Stimulated activated CD4-positive, alpha-beta T cell treated with anti-CD3 and anti-CD28 coated beads, Interleukin-15, amount 100 ng/mL, for 48 hours (primary cell): ENCODE measurements at places on chromosomes 5 and 9.

DNA sequence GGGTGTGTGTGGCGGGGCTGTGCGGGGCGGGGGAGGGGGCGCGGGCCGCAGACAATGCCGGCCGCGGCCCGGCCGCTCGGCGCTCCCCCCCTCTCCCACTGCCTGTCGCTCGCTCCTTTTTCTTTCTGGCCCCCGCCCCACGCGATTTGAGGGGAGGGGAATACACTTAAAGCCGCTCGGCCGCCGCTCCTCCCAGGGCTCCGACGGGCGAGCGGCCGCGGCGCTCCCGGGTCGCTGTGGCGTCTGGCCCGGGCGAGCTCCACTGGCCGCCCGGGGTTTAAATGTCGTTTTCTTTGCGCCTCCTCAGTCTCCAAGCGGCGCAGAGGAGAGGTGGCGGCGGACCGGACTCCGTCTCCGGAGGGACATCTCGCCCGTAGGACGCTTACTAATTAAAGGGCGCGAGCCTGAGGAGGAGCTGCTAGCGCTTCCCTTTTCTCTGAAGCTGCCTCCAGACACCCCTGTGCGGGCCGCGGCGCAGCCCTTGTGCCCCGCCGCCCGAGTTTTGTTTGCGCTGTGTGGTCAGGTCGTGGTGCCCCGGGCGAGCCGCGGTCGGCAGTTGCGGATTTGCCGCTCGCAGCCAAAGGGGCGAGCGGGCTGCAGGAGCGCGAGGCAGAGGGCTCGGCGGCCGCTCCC lies 1.4 kb downstream of the ZSWIM6 start:
- DNase-seq: no peak

GRCh38 chr5:118371973-118372831 lies 616.1 kb downstream of the DTWD2 start:
- DNase-seq: no peak

GRCh38 chr5:143757116-143757515 lies 54.8 kb upstream of the HMHB1 start:
- DNase-seq: no peak

GRCh38 chr5:20683241-20683940 lies 695.4 kb upstream of the CDH18 start:
- no peak for DNase-seq

GRCh38 chr9:98428454-98428853 lies 173.0 kb upstream of the TBC1D2 start:
- no peak for DNase-seq

DNA sequence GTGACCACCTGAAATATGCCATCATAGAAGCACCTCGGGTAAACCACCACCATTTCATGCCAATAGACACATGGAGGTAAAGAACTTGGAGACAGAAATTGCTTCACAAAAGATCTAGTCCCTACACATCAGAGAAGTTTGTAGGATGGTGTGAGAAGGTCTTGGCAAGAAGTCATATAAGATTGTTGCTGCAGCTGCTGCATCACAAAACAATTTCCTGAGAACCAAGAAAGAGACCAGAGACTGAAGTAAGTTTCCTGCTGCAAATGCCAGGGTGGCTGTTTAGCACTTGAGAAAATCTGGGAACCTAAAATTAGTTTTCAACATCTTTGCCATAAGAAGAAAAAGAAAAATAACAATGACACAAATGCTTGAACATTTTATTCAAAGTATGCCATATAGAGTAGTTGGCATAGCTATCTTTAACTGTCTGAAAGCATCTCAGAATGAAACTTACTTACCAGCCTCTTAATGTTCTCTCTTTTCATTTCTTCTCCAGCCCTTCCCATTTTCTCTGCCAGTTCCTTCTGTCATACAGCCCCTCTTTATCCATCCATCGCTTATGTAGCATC lies 114.3 kb downstream of the KCTD16 start:
- DNase-seq: no peak

DNA sequence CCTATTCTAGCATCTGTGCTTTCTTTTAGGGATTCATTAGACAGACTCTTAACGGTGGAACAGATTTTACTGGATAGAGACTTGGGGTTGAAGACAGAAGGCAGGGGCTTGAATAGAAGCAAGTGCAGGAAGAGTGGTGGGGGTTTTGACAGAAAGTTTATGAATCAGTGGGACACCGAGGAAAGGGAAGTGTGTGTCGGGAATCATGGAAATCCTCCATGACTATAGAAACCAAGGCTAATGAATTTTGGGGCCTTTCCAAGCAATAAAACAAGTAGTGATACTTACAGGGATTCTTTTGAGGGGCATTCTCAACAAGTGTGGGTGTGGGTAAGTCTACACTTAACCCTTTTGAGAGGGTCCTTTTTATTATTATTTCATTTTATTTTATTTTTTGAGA lies 12.8 kb downstream of the BASP1 start:
- DNase-seq: no peak

- no peak for DNase-seq
Measured at GRCh38 chr9:122297512-122297911, 32.8 kb downstream of the MRRF start.

GRCh38 chr9:128208946-128209669 lies 5.9 kb downstream of the DNM1 start:
- no peak for DNase-seq

DNA sequence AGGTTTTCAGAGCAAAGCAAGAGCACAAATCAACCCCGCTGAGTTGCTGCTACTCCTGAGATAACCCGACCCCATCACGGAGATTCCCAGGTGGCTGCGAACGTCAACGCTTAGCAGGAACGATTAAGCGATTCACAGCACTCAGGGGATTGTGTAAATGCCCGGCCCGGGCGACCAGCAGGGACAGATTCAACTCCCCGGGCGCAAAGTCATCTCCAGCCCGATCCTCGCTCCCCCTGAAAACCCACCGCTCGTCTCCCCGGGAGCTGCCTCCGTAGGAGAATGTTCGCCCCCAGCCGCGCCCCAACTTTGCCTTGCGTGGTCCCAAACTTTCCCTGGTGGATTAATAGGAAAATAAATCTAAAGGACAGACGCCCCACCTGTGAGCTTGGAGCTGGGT lies 685 bp downstream of the SLC24A2 start:
- no peak for DNase-seq

GRCh38 chr5:126369995-126370731 lies 53.0 kb upstream of the GRAMD2B start:
- no peak for DNase-seq

DNA sequence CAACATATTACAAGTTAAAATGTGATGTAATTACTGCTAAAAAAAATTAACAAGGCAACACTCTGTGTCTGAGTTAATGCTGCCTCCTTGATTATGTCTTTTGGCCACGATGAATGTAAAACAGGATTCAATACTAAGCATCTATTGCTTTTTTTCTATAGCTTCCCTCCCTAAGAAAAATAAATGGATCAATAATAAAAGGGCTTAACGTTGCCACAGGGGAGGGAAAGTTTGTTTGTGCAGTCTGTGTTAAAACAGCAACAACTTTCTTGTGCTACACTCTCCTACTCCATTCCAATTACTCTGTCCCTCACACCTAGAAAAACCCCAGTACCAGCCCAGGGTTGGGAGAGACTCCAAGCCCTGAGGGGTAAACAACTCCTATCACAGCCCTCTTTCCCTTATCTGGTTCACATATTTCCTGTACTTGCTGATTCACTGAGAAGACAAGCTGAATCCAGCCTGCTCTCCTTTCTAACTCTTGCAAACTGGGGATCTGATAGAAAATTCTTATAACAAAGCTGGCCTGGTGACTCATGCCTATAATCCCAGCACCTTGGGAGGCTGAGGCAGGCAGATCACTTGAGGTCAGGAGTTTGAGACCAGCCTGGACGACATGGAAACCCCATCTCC lies 44.8 kb downstream of the PTPN3 start:
- no peak for DNase-seq

DNA sequence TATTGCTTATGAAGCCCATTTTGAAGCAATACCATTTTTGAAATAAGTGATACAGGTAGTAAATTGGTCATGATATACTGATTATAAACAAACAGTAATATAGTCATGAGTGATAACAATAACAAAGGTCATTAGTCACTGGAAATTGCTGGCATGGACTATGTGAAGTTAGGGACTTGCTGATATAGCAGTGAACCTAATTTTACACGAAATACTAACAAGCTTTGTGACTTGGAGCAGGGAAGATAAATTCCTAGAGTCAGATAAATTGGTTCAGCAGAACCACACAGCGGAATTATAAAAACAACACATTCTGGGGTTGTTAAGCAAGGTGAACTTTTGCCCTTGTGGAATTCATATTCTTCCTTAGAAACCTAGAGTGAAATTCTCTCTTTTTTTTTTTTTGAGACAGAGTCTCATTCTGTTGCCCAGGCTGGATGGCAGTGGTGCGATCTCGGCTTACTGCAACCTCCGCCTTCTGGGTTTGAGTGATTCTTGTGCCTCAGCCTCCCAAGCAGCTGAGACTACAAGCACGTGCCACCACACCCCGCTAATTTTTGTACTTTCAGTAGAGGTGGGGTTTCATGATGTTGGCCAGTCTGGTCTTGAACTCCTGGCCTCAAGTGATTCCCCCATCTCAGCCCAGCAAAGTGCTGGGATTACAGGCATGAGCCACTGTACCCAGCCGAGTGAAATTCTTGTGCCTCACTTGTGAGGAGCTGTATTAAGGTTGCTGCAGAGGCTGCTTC lies 6.0 kb downstream of the UGCG start:
- no peak for DNase-seq

DNA sequence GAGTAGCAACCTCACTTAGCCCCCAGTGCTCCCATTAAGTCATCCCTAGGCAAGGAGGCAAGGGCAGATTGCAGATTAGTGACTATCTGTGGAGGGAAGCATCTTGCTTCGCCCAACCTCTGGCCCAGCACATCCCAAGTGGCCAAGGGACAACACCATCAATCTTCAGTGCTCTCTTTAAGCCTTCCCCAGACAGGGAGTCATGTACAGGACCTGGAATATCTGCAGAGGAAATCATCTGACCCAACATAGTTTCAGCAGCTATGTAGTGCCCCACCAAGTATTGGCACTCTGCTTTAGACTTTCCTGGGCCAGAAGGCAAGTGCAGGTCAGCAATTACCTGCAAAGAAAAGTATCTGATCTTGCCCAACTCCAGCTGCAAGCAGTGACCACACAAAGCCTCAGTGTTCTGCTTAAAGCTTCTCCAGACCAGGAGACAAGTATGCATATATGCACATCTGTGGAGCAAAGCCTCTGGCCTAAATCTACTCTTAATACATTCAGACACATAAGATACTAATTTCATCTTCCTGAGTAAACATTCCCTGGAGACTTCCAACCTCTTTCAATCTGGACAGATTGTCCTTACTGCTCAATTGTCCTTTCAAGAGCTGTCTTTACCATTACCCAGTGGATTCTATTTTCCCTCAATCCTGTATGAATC lies 224.8 kb upstream of the VLDLR start:
- DNase-seq: no peak

DNA sequence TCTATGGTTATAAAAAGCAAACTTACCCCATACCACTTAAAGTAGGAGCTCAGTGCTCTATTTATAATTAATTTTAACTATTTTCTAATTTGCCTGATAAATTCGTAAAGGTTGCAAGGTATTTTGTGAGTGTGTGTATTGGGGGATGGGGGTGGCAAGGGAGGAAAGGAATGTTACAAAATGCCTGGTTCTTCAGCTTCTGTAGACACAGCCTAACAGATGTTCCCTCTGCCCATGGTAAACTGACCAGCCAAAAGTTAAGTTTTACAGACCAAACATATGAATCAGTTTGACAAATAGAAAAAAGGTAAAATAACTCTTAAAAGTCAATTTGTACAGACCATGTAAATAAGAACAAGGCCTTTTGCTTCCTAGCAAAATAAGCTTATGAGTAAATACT lies 232.6 kb downstream of the KIAA0825 start:
- DNase-seq: no peak

DNA sequence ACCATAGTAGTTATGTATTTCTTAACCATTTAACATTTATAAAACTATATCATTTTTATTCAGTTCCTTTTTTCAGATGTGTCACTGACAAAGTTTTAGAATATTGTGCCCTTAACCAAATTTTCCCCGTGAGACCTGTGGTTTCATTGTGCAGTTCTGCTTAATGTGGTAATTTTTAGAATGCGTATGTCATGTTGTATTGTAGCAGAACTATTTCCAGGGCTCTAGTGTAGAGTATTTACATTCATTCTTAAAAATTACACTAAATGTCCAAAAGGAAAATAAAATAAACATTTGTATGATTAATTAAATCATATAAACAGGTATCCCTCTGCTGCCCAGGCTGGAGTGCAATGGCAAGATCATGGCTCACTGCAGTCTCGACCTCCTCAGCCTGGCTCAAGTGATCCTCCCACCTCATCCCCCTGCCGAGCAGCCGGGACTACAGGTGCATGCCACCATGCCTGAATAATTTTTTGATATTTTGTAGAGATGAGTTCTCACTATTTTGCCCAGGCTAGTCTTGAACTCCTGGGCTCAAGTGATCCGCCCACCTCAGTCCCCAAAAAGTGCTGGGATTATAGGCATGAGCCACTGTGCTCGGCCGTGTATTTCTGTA lies 15.4 kb downstream of the SERINC5 start:
- DNase-seq: no peak

DNA sequence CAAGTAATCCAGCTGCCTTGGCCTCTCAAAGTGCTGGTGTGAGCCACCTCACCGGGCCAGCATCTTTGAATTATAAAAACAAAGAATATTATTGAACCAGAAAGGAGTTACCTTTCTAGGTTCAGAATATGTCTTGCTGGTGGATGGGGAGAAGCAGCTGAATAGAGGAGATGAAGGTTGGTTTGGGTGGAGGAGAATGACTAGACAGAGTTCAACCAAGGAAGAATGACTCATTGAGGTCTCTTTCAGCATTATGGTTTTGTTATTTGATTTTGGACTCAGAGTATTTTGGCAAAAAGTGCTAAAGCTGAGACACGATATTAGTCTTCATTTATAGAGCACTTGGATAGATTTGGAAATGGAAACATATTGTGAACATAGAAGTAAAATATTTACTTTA lies 75.2 kb upstream of the MPDZ start:
- DNase-seq: no peak

GRCh38 chr5:123094237-123094918 lies 5.3 kb downstream of the PRDM6 start:
- DNase-seq: no peak

DNA sequence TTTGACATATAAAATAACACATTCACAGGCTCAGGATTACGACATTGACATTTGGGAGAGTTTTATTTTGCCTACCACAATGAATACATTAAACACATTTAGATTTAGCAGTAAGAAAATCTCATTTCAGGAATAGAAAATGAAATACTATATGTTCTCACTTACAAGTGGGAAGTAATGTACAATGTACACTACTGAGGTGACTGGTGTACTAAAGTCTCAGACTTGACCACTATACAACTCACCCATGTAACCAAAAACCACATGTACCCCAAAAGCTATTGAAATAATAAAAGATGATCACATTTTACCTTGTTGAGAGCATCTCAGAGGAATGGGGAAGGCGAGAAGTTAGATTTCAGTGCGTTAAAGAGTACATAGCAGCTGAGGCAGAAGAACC lies 1202.4 kb upstream of the SEMA6A start:
- no peak for DNase-seq

- DNase-seq: no peak
Measured at GRCh38 chr9:99680191-99680590, 141.5 kb upstream of the NR4A3 start.
